ENCODE measurements at places on chromosomes 1 and 21.

DNA sequence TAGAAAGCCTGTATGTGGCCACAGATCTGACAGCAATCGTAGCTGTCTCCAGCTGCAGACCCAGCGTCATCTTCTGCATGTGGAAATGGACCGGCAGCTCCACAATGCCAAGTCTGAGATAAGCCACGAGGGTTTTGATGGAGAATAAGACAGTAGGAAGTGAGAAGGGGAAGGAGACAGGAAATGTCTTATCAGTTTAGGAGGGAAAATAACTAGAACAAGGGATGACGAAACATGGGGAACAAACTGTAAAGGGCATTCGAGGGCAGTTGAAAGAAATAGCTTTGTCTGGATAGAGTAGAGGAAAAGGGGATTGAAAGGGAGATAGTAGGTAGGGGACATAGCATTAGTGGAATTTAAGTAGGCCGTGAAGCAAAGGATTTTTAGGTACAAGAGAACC is 74.0 kb upstream of the CTTNBP2NL start:
- no peak for DNase-seq

- no peak for DNase-seq
Observed at GRCh38 chr21:35814858-35815619, 245.3 kb downstream of the SETD4 start.

DNA sequence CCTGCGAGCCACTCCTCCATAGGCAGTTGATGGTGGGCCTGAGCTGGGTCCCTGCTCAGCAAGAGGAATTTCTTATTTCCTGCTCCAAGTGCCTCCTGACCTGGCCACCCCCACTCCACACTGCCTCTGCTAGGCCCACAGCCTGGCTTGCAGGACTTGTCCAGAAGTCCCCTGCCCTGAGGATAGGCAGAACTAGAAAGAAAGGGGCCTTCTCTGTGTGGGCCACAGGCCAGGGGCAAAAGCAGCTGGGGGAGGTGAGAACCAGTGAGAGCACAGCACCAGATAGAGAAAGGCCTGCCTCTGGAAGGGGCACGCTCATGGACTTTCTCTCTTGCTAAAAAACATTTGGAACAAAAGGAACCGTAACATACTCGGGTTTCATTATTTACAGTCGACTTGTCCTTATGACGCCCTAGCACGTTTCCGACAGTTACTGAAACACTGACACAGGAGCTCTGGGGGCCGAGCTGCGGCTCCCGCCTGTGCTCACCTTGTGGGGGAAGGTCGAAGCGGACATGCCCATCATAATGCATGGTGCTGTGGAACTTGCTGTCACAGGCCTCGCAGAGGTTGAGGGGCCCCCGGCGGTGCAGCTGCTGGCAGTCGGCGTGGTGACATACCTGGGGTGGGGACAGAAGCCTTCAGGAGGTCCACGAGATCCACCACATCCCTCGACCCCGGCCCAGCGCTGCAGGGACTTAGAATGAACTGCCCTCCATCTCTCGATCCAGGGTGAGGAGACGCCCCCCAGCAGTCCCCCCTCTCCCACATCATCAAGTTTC is 11.3 kb upstream of the TNFRSF25 start:
- DNase-seq: no peak

DNA sequence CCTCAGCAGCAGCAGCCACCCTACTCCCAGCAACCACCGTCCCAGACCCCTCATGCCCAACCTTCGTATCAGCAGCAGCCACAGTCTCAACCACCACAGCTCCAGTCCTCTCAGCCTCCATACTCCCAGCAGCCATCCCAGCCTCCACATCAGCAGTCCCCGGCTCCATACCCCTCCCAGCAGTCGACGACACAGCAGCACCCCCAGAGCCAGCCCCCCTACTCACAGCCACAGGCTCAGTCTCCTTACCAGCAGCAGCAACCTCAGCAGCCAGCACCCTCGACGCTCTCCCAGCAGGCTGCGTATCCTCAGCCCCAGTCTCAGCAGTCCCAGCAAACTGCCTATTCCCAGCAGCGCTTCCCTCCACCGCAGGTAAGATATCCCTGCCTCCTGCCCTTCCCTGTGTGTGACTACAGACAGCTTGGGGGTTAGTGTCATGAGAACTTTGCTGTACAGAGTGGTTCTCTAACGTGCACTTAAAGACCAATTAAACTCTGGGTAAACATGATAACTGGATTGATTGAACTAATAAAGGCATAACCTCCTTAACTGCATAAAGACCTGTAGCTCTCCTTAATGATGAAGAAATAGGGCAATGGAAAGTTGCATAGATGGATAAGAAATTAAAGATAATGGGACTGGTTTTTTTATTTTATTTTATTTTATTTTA is 35.6 kb downstream of the ARID1A start:
- no peak for DNase-seq

DNA sequence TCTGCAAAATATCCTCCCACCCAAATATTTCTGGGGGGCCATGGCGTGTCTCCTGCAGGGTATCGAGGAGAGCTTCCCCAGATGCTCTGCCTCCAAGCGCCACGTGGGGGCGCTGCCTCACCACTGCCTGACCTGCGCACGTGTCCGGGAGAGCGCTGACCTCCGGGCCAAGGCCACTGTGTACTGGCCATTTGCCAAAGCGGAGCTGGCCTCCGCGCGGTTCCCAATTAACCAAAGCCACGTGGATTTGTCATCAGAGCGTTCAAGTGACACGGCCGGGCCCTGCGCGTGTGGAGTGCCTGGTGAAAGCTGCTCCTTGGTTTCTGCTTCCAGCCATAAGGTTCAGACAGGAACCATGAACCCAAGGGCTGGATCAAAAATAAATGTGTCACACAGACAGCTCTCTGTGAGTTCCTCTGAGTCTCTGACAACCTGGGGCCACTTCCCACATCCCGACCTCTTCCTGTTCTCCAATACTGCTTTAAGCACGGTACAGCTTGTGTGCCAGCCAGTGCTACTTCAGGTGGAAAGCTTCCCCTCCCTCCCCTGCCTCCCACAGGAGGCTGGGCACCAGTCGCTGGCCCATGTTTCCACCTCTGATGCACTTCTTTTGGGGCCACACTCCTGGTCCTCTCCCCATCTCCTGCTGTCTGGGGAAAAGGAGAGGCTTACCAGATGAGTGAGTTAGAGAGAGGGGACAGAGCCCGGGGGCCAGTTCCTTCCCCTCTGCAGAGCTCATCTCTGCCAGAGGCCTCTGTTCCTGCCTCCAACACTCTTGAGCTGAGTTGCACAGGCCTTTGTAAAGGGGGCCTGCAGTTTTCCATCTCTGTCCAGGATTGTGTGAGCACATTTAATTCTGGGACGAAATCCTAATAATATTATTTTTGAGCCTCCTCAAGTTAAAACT is 26.1 kb downstream of the ZP4 start:
- no peak for DNase-seq

GRCh38 chr1:6080469-6080868 is 34.8 kb downstream of the KCNAB2 start:
- no peak for DNase-seq
